Gastrocnemius medialis (tissue), 4 donors: ENCODE measurements at places on chromosomes 4 and X. TPM values are rescaled to one million over a fixed set of nuclear protein-coding genes. Genes with fewer than 3 reads are reported as not detected.

- H3K36me3 ChIP-seq = no peaks in the 10 kb centered on the region
- H3K27me3 ChIP-seq = no peaks in the 10 kb centered on the region
Observed at GRCh38 chrX:39907964-39908661, 189.6 kb downstream of the BCOR start.

- H3K27ac ChIP-seq = peak overlapping the region; percentile 81
- peaks cover 10% of the 10 kb centered on the region for H3K4me1 ChIP-seq
- peak overlapping the region; percentile 65 for H3K4me3 ChIP-seq
- no peaks in the 10 kb centered on the region for H3K36me3 ChIP-seq
- no peak for DNase-seq
- H3K27me3 ChIP-seq = peaks cover 5% of the 10 kb centered on the region
Observed at GRCh38 chr4:74098427-74098994, 484 bp downstream of the CXCL2 start.

DNA sequence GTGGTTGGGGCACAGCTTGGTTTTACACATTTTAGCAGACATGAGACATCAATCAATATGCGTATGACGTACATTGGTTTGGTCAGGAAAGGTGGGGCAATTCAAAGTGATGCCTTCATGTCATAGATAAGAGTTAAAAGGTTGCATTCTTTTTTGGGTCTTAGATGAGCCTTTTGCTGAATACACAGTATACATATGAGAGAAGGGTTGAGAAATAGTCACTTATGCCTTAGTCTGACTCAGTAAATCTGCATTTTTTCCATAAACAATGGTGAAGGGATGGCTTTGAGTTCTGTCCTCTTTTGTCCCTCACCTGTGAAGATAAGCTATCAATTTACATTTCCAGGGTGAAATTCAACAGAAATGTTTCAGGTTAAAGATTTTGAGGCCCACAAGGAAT lies 43.9 kb upstream of the UGT2B15 start:
- H3K27ac ChIP-seq = no peak overlapping the region
- no peak overlapping the region for H3K4me3 ChIP-seq
- no peaks in the 10 kb centered on the region for H3K27me3 ChIP-seq
- H3K4me1 ChIP-seq = no peaks in the 10 kb centered on the region
- no peak for DNase-seq

GRCh38 chr4:147714575-147715401 lies 17.1 kb upstream of the ARHGAP10 start:
- no peaks in the 10 kb centered on the region for H3K27me3 ChIP-seq
- H3K4me3 ChIP-seq = no peak overlapping the region
- no peaks in the 10 kb centered on the region for H3K36me3 ChIP-seq
- no peak overlapping the region for H3K27ac ChIP-seq

DNA sequence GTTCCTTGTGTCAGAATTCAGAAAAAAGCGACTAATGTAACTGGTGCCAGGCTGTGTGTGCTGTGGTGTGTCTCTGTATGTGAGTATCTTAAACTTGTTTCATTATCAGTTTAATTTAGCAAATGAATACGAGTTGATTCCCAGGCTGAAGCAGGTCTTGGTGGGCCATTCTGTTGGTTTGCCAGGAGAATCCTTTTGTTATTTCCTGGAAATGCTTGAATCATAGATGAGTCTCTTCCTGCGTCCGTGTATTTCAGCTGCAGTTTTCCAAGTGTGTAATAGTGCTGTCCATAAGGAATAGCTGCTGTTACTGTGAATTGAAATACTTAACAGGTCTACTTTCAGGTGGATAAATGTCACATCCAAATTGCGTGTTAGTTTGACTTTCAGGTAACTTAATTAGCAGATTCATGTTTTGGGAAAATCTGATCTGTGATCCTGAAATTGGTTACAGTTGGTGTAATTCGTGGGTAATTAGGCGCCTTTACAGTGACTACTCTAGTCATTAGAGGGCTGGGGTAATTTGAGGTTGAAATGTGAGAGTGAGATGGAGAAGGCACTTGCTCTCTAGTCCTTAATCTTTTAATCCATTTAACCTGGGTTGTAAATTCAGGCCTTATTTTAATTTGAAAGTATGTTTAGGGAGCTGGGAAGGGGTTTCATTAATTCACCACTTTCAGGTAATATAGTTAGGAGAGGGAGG lies 23.8 kb downstream of the TMEM131L start:
- H3K4me1 ChIP-seq = peaks cover 74% of the 10 kb centered on the region
- no peaks in the 10 kb centered on the region for H3K27me3 ChIP-seq
- H3K27ac ChIP-seq = peak overlapping the region; percentile 85

DNA sequence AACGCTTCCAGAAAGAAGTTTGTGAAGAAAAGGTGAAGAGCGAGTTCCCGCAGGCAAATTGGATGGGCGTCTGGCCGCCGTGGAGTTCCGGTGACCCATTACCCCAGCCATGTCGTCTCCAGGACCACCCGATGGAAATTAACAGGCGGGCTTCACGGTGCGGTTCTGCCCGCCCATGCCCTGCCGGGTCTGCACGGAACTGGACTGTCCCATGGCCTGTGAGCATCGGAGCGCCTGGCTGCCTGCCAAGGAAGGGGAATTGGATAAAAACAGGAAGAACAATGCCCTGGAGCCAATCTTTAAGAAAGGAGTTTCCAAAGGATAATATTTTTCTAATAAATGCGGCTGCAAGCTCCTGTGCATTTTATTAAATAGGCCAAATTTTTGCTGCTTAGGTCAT lies 319.8 kb upstream of the SLC7A11 start:
- H3K4me3 ChIP-seq = no peak overlapping the region
- no peak overlapping the region for H3K27ac ChIP-seq
- DNase-seq = no peak
- no peaks in the 10 kb centered on the region for H3K27me3 ChIP-seq

DNA sequence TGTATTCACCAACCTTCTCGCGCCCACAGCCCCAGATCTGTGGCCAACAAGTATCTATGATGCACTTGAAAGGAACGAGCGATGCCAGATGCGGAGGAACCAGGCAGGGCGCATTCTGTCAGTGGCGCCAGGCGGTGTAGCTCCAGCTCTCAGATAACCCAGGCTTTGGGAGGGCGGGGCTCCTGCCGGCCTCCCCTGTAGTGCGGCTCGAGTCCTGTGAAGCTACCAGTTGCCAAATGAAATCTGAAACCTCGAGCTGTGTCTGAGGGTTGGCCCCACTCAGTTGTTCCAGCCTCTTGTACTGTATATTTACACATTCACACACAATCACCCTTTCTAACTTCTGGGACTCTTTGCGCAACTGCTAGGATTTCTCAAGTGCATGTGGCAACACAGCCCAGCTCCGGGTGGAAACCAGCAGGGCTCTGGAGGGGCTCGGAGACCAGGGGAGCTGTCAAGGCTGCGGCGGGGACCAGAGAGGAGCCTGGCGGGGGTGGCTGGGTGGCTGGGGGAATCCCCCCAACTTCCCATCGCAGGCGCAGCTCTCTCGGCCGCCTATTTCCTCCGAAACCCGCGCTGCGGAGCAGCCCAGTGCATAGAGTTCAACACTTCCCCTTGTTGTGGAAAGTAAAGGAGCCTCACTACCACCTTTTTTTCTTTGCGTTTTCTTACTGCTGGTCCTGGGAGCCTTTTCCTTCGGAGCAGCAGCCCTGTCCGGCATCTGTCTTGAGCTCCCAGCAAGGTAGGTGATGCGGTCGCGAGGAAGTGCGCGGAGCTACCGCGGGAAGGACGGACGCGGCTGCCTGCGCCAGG lies at the start of gene ARHGAP24:
Gene ARHGAP24, plus strand, starts transcription at position 333 of the 813 bp plus-strand sequence.
- H3K27me3 ChIP-seq = no peaks in the 10 kb centered on the region
- H3K27ac ChIP-seq = peak within 1 kb of the TSS; percentile 65

DNA sequence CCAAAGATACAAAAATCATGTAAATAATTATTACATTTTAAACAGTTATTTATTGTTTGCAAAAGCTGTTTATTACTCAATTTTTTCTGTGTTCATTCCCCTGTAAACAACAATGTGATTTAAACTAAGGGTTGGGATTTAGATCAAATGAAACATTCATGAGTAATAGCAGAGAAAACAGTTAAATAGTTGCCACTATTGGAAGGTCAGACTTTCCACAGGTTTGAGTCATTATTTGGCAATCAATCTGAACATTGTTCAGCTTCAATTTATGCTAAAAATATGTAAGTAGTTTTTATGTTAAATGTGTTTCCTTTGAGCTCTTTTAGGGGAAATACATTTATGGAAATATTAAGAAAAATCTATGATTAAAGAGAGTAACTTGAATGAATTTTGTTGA lies 144.9 kb downstream of the STIM2 start:
- H3K27me3 ChIP-seq = no peaks in the 10 kb centered on the region
- H3K4me3 ChIP-seq = no peak overlapping the region
- peaks cover 1% of the 10 kb centered on the region for H3K4me1 ChIP-seq
- DNase-seq = no peak
- H3K36me3 ChIP-seq = no peaks in the 10 kb centered on the region

GRCh38 chr4:166518315-166518714 lies 645.3 kb downstream of the TLL1 start:
- H3K27ac ChIP-seq = no peak overlapping the region
- no peak overlapping the region for H3K4me3 ChIP-seq
- no peaks in the 10 kb centered on the region for H3K4me1 ChIP-seq
- H3K27me3 ChIP-seq = no peaks in the 10 kb centered on the region

DNA sequence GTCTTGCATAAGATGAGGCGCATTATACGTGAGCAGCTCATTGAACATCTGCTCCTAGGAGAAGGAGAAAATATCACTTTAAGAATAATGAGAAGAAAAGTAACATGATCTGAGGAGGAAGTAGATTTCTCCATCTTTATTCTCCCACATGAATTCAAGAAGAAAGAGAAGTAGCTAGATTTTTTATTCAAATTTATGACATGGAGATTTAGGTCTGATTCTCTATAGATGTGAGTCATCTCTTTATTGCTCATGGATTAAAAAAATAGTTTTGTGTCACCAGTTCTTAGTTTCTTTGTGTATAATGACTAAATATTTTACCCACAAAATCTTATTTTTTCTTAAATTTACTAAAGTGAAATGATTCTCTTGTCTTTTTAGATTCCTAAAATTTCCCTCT lies 40.4 kb downstream of the HPGDS start:
- DNase-seq = no peak
- H3K27me3 ChIP-seq = no peaks in the 10 kb centered on the region
- H3K36me3 ChIP-seq = no peaks in the 10 kb centered on the region

DNA sequence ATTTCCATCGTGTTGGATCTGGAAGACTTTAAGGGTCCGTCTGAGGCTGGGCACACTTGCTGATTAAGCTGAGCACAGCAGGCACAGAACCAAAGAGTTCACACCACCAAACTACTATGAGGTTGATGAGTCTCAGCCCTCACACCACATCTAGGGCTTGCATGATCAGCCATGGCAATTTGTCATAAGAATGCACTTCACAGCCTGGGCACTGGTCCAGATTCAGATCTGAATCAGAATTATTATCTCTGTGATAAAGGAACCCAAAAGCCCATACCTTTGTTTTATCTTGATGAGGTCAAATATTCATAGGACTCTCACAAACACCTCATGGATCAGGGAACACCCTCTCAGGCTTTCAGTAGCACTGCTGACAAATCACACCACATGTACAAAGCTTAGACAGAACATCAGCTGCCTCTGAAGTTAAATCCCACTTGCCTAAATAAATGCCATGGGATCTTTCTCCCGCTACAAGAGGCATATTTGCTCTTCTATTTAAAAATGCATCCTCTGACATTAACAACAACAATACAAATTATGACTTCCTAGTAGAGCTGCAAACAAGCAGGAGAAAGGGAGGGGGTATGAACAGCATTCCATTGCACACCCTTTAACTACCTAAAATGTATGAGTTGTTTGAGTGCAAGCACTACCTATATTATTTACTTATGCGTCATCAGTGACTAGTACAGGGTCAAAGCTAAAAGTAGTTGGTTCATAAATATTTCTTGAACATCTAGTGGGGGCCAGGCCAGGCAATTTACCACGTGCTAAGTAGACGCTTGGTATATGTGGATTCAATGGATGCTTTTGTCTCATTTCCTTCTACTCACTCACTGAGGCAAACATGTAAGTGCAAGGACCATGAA lies 186.3 kb upstream of the FGF13 start:
- no peak overlapping the region for H3K4me3 ChIP-seq
- H3K27ac ChIP-seq = no peak overlapping the region
- DNase-seq = no peak
- H3K36me3 ChIP-seq = no peaks in the 10 kb centered on the region
- no peaks in the 10 kb centered on the region for H3K4me1 ChIP-seq

DNA sequence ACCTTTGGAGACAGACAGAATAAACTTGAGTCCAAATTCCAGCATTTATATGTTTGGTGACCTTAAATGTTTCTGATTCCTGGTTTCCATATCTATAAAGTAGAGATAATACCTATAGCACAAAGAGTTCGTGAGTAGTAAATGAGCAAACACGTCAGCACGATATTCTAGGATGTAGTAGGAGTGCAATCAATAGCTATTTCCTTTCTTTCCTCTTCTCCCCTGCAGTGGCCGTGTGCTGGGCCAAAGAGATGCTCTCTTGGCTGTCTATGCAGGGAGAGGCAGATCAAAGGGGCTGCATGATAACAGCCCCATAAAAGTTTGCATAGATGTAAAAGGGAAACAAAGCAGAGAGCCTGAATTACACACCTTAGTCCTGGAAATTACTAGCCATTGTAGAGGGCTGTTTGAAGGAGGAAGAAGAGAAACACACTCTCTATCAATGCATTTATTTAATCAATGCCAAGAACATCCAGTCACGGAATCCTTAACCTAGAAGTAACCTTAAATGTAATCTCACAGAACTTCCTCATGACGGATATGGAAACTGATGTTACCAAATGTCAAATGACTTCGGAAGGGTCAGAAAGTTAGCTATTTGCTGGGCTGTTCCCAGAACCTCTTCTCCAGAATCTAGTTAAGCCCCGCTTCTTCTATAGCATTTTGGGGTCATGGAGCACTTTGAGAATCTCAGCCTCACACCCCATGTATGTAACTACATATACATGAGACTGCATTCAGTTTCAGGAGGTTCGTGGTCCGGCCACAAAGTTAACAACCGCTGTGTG lies 35.5 kb upstream of the PLAC8 start:
- no peak for DNase-seq
- no peaks in the 10 kb centered on the region for H3K27me3 ChIP-seq
- H3K36me3 ChIP-seq = no peaks in the 10 kb centered on the region
- no peak overlapping the region for H3K4me3 ChIP-seq

GRCh38 chr4:102734116-102734515 lies 26.7 kb downstream of the MANBA start:
- no peaks in the 10 kb centered on the region for H3K36me3 ChIP-seq
- DNase-seq = no peak
- H3K27me3 ChIP-seq = no peaks in the 10 kb centered on the region
- peaks cover 13% of the 10 kb centered on the region for H3K4me1 ChIP-seq
- peak overlapping the region; percentile 52 for H3K27ac ChIP-seq

The RAB40AL gene
- 0.97 TPM for total RNA-seq

The TLL1 gene
- 1.3 TPM for total RNA-seq

The PCDH10 gene
- 0.04 TPM for total RNA-seq

The DCLK2 gene
- total RNA-seq = 0.58 TPM

The SH3RF1 gene
- 13.7 TPM for total RNA-seq

The IQSEC2 gene
- total RNA-seq = 75.2 TPM

The PLS3 gene
- total RNA-seq = 20.3 TPM

The UGT2B10 gene
- 0.18 TPM for total RNA-seq
